ENCODE measurements at places on chromosomes 11 and 22. TPM values are rescaled to one million over a fixed set of nuclear protein-coding genes. Genes with fewer than 3 reads are reported as not detected.

The CBX6 gene
- total RNA-seq = 32.7 TPM

The XRCC6 gene
- 396 TPM for total RNA-seq

The ADAMTS8 gene
- not detected for total RNA-seq

DNA sequence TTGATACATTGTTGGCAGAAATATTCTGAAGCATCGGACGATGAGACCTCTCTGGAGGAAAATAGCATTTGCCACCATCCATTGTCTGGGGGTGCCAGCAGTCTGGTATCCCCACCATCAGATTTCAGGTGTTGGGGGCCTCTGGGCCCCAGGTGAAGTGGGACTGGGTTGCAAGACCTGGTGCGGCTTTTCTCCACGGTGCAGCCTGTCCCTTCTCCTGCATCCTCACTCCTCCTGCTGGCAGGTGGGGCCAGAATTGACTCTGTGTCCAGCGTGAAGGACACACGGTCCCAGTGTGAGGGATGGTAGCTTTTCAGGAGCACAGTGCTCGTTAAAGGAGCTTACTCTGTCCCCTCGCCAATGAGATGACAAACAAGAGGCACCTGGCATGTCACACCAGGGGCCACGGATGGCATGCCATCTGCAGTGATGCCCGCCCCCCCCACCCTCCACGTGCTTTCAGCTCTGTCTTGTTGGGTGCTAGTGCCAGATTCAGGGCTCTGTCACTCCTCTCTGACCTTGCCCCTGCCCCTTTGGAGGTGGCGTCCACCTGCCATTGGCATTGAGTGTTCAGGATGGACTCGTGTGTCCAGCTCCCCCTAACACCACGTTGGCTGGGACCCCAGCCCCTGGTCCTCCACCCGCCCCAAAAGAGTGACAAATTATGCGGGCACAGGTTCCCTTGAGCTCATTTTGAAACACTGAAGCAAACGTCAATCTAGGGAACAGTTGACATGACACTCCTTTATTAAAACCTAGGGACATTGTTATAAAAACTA, 62.4 kb downstream of the PARVG start:
- no peak for DNase-seq

DNA sequence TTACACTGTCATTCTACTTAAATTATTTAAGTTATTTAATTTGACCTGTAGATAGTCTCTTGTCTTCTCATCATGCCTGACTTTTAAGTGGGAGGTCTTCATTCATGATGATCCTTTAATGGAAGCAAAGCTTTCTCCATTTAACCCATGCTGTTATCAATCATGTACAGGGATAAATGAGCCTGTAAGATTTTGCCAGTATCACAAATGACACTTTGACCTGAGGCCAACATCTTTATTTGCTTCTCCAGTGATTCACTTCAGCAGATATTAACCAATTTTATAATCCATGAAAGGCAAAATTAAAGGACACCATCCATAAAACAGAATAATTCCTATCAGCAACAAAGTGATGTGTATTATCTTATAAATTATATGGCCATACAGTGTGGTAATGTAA, 7.7 kb downstream of the CCDC73 start:
- no peak for DNase-seq

GRCh38 chr22:20729194-20729593, 44.7 kb upstream of the SERPIND1 start:
- no peak for DNase-seq

DNA sequence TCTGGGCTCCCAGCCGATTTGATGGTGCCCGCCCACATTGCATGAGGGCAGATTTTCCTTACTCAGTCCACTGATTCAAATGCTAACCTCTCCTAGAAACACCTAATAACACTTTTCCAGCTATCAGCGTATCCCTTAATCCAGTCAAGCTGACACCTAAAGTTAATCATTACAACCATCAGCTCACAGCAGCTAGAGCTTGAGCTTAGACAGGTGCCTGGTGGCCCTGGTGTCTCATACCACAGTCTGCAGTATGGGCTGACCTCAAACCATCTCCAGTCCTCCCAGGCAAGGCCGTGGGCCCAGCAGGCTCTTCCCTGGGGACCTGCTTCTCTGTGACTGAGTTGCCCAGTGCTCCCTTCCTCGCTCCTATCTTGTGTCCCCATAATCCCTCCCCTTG, 174.4 kb upstream of the NECTIN1 start:
- DNase-seq = no peak

GRCh38 chr11:65803797-65804492, 17.1 kb downstream of the OVOL1 start:
- DNase-seq = no peak

GRCh38 chr11:85699957-85700741, 14.2 kb upstream of the CCDC89 start:
- no peak for DNase-seq

DNA sequence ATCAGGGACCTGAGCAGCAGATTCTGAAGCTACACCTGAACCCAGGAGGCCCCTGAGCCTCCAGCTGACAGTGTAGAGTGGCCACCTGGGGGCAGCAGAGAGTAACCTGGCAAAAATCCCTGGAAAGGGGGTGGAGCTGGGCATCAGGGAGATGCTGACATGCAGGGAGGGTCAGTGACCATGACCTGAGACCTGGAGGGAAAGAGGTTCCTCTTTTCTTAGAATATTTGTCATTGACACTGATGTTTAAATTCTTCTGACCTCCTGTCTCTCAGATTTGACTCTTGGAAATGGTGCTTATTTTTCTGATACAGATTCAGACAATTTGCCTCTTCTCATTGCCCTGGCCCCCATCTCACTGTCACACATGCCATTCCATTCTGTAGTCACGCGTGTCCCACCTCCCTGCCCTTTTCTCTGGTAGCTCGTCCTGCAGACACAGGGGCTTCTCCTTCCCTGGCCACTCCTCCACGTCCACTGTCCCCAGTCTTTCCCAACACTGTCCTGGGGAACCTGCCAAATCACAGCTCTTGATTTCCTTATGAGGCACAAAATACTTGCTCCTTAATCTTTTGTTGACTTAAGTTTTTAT, 117.2 kb upstream of the IGLL5 start:
- DNase-seq = no peak

- DNase-seq = no peak
Observed at GRCh38 chr11:44607319-44607962, 42.0 kb downstream of the CD82 start.

- DNase-seq = no peak
Observed at GRCh38 chr11:125129316-125129993, 18.0 kb upstream of the TMEM218 start.

DNA sequence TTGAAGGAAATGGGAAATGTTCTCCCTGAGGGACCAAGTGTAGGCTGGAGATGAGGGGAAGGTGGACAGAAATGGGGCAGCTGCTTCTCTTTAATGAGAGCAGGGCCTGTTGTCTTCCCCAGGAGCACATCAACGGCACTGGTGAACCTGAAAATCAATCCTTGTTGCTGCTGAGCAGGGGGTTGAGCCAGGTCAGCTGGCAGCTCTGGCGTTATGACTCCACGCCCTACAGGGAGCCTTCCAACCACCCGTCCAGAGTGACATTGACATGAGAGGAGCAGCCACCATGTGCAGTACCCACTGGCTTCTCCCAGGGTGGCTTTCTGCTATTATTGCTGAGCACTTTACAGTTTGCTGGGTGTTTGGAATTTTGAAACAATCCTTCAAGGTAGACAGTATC, 116.9 kb upstream of the LDLRAD3 start:
- DNase-seq = no peak

DNA sequence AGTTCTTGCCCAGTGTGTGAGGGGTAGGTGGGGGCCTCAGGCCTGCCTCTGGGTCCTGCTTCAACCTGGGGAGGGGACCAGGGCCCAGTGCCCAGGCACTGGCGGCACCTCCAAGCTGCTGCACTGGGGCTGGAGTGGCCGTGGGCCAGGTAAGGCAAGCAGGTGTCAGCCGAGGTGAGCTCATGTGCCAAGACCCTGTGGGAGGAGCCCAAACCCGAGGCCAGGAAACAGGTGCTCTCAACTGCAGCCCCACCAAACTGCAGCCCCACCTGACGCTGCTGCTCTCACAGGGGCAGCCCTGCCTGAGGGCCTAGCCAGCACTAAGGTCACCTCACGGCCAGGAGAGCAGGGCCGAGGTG, 18.1 kb upstream of the GNB1L start:
- DNase-seq = no peak

GRCh38 chr22:25062386-25063085, 110.0 kb downstream of the KIAA1671 start:
- no peak for DNase-seq

DNA sequence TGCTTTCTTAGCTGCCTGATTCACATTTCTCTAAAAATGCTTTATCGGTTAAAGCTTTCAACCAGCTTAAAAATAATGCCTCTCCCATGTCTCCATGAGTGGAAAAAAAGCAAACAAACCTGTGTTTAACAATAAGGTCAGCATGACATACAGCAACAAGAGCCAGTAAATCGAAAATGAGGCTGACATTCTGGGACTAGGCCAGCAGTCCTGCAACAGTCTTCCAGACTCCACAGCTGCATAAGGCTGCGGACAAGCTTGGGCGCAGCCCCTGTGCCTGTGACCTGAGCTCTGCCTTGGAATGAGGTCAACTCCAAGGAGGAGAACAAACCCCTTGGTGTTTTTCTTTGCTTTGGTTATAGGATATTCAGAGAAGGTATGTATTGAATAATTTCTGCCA, 95.5 kb downstream of the PGR start:
- DNase-seq = peak; percentile 18

GRCh38 chr11:61292356-61292755, 2.8 kb downstream of the VWCE start:
- DNase-seq = no peak
